ENCODE measurements at places on chromosomes 5 and 9. TPM values are rescaled to one million over a fixed set of nuclear protein-coding genes. Genes with fewer than 3 reads are reported as not detected.

- DNase-seq: no peak
Observed at GRCh38 chr5:50606179-50606578, 60.3 kb upstream of the PARP8 start.

Gene CHSY3
- total RNA-seq: 6.8 TPM

Gene CDKN2B
- total RNA-seq: 2.3 TPM

- DNase-seq: no peak
Observed at GRCh38 chr5:1033606-1034420, 25.2 kb downstream of the NKD2 start.

- DNase-seq: peak; percentile 56
Observed at GRCh38 chr5:113663879-113664541, 150.5 kb downstream of the YTHDC2 start.
